Activated CD4-positive, alpha-beta T cell treated with anti-CD3 and anti-CD28 coated beads for 36 hours (primary cell): ENCODE measurements at places on chromosomes 4 and X. TPM values are rescaled to one million over a fixed set of nuclear protein-coding genes. Genes with fewer than 3 reads are reported as not detected.

- peaks cover 30% of the 10 kb centered on the region for H3K36me3 ChIP-seq
- H3K27ac ChIP-seq = peak overlapping the region; percentile 96
- peak overlapping the region; percentile 90 for H3K4me3 ChIP-seq
- peaks cover 62% of the 10 kb centered on the region for H3K4me1 ChIP-seq
Observed at GRCh38 chrX:78946178-78946931, 1.2 kb downstream of the P2RY10 start.

Gene HTR2C
- total RNA-seq = not detected

Gene SLC9B1
- total RNA-seq = 3.7 TPM

- H3K27me3 ChIP-seq = no peaks in the 10 kb centered on the region
- H3K4me3 ChIP-seq = peak overlapping the region; percentile 1
- peak; percentile 74 for DNase-seq
- peaks cover 30% of the 10 kb centered on the region for H3K4me1 ChIP-seq
Observed at GRCh38 chr4:169410839-169411770, 140.3 kb upstream of the SH3RF1 start.

GRCh38 chrX:21725916-21726315 lies 32.0 kb downstream of the SMPX start:
- no peak overlapping the region for H3K27ac ChIP-seq
- H3K27me3 ChIP-seq = peaks cover 5% of the 10 kb centered on the region
- no peaks in the 10 kb centered on the region for H3K36me3 ChIP-seq
- no peaks in the 10 kb centered on the region for H3K4me1 ChIP-seq
- no peak overlapping the region for H3K4me3 ChIP-seq

Gene TMEM156
- 15.4 TPM for total RNA-seq

Gene PCDH10
- total RNA-seq = not detected

DNA sequence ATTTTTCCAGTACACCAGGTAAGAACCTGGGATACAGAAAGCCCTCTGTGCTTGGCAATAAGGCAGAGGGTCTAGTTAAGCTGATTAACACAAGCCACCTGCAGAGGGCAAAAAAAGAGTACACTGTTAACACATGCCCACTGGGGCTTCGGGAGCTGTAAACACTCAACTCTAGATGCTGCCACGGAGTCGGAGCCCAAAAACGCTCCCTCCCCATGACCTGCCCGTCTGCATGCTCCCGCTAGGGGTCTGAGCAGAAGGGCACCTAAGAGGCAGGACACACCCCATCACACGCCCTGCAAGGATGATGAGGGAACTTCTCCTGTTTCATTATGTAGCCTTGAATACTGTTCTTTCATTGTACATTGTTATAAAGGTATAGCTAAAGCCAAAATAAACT lies 715.6 kb upstream of the AADAT start:
- H3K27me3 ChIP-seq = no peaks in the 10 kb centered on the region
- no peaks in the 10 kb centered on the region for H3K4me1 ChIP-seq
- no peaks in the 10 kb centered on the region for H3K36me3 ChIP-seq
- H3K27ac ChIP-seq = no peak overlapping the region

Gene FAM47C
- not detected for total RNA-seq

DNA sequence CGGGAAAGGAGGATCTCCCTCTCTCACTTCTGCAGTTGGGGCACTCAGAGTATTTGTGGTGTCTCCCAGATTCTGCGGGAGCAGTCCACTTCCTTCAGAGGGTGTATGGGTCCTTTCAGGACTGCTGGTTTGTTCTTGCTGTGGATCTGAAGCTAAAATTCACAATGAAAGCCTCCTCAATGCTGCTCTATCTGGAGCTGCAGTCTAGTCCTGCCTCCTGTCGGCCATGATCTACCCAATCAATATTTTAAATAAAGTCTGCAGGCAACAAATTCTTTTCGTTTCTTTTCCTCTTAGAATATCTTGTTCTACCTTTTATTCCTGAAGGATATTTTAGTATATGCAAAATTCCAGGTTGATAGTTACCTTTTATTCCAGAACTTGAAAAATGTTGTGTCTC lies 226.1 kb upstream of the AR start:
- H3K36me3 ChIP-seq = no peaks in the 10 kb centered on the region
- no peaks in the 10 kb centered on the region for H3K27me3 ChIP-seq
- DNase-seq = no peak

GRCh38 chr4:25146076-25146475 lies 14.2 kb downstream of the SEPSECS start:
- DNase-seq = no peak
- no peak overlapping the region for H3K4me3 ChIP-seq
- H3K36me3 ChIP-seq = peaks cover 16% of the 10 kb centered on the region
- no peaks in the 10 kb centered on the region for H3K27me3 ChIP-seq
- H3K4me1 ChIP-seq = no peaks in the 10 kb centered on the region

Gene MGARP
- total RNA-seq = 0.35 TPM

Gene NDST4
- not detected for total RNA-seq

DNA sequence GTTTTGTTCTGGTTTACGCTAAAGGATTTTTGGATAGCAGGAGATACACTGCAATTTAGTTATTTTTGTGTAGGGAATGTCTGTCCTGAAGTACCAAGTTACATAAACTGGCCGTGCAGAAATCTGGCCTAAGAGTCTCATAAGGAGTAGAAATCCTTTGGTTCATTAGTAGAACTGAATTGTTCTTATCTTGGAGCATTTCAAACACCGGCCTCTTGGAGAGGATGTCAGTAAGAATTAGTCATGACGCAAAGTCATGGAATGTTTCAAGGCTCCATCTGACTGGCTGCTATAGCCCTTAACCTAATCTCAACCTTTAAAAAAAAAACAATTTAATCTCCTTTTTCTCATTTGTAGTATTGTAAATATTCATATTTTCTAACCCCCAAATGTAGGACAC lies 15.2 kb downstream of the PDLIM3 start:
- no peaks in the 10 kb centered on the region for H3K4me1 ChIP-seq
- H3K27me3 ChIP-seq = peaks cover 27% of the 10 kb centered on the region
- H3K4me3 ChIP-seq = no peak overlapping the region
